ENCODE measurements at places on chromosomes 13 and 19.

- DNase-seq, result no peak
These were observed 152.8 kb upstream of the IRS2 start for GRCh38 chr13:109939180-109939579.

- DNase-seq, result no peak
These were observed 383.7 kb downstream of the DIAPH3 start for GRCh38 chr13:59780058-59780457.

DNA sequence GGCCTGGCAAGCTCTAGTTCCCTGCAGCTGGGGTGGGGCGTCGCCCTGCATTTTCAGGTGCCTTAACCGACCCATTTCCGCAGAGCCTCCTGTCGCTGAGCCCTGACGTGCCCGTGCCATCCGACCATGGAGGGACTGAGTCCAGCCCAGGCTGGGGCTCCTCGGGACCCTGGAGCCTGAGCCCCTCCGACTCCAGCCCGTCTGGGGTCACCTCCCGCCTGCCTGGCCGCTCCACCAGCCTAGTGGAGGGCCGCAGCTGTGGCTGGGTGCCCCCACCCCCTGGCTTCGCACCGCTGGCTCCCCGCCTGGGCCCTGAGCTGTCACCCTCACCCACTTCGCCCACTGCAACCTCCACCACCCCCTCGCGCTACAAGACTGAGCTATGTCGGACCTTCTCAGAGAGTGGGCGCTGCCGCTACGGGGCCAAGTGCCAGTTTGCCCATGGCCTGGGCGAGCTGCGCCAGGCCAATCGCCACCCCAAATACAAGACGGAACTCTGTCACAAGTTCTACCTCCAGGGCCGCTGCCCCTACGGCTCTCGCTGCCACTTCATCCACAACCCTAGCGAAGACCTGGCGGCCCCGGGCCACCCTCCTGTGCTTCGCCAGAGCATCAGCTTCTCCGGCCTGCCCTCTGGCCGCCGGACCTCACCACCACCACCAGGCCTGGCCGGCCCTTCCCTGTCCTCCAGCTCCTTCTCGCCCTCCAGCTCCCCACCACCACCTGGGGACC lies 1.2 kb downstream of the ZFP36 start:
- DNase-seq, result peak; percentile 73

- no peak for DNase-seq
These were observed 9.7 kb downstream of the CILP2 start for GRCh38 chr19:19547674-19548336.

- no peak for DNase-seq
These were observed 127.2 kb upstream of the GJB6 start for GRCh38 chr13:20359335-20359734.

- no peak for DNase-seq
These were observed 22.1 kb downstream of the CACNA1A start for GRCh38 chr19:13484166-13484565.

GRCh38 chr13:45162821-45163220 lies 38.0 kb downstream of the KCTD4 start:
- DNase-seq, result no peak

Data from T-cell (primary cell).